ENCODE measurements at places on chromosomes 5 and 9.

DNA sequence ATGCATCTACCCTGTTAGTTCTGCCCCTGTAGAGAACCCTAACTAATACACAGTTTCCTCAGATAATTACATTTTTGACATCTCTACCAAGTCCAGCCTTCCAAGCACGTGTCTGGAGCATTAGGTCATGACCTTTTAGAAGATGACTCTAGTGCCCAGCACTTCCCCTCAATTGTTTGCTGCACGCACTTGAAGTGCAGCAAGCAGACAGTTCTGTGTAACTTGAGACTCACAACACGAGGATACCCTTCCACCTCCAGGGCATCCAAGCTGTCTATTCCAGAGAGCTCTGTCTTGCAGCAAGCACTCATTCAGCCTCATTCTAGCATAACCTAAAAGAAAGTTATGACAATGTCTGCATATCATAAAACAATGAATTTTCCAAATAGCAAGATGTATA is 1410.5 kb upstream of the CDH18 start:
- no peak for DNase-seq

DNA sequence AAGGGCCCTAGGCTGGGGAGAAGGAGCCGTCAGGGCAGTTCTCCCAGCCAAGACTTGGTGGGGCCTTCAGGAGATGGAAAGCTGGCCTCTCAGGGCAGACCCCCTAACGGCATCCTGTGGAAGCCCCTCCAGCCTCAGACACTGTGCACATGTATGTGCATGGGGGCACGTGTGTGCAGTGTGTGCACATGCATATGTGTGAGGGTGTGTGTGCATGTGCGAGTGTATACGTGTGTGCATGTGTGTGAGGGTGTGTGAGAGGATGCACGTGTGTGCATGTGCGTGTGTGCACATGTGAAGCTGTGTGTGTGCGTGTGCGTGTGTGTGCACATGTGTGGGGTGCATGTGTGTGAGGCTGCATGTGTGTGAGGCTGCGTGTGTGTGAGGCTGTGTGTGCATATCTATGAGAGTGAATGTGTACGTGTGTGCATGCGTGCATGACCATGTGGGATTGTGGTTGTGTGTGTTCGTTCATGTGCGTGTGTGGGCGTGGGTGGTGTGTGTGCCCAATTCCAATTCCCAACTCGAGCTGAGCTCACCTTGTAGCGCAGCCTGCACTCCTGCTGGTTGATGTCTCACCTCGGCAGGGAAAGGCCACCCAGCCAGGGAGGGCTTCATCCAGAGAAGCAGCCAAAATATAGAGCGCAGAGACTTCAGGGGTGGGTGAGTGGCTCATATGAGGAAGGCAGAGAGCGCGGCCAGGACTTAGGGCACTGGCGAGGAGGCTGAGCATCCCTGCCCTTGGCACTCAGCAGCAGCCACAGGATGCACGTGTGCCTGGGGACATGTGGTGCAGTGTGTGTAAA is 142.7 kb upstream of the PPP1R26 start:
- no peak for DNase-seq

DNA sequence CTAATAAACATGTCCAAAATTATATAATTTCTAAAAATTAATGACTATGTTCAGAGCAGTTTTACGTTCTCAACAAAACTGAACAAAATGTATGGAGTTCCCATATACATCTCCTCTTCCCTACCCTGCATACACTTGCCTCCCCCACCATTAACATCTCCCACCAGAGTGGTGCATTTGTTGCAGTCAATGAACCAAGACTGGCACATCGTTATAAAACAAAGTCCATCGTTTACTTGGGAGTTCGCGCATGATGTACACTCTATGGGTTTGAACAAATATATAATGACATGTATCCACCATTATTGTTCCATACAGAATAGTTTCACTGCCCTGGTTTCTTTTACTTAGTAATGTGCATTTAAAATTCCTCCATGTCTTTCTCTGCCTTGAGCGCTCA is 130.1 kb downstream of the APBA1 start:
- no peak for DNase-seq

DNA sequence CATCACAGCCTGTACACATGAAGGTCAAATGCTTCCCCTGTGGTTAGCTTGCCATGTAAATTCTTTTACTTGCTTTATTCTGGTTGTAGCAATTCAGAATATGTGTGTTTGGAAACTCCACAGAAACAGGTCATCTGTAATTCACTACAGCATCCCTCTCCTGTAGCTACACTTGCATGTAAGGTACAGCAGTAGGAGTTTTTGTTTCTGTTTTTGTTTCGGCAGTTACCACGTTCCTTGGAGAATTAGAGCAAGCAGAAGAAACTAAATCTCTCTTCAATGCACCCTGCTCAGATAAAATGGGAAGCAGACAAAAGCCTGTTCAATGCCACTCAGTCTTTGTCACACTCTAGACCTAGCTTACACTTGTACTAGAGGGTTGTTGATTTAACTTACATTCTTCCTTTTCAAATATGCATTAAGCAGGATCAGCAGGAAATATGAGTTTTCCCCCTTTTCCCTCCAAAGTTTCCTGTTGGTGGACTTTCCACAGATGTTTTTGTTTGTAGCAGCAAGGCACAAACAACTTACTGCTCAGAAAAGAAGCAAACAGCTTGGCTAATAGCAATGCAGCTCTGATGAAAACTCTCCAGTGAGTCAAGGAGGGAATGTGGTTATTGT is 80.9 kb downstream of the YIPF5 start:
- no peak for DNase-seq

- DNase-seq, result no peak
These were observed 138.2 kb downstream of the ADAMTS16 start for GRCh38 chr5:5278201-5278814.

GRCh38 chr5:94355811-94356210 is 262.6 kb downstream of the KIAA0825 start:
- no peak for DNase-seq

DNA sequence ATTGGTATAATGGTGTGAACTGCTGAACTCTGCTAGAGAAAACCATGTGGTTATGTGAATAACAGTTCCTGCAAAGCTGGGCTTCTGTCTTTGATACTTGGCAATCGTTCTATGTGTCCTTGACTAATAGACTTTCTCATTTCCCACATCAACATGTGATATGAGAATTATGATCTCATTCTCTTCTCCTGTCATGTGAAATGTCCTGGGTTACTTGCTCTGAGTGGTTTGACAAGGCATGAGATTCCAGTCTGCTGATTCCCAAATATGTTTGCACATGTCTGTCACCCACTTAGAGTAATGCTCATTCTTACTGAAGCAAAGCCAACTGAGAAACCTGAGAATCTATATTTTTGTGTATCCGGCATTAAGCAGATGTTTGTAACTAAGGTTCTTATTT is 141.2 kb downstream of the PARP8 start:
- no peak for DNase-seq

- no peak for DNase-seq
These were observed 33.6 kb upstream of the COL5A1 start for GRCh38 chr9:134607971-134608370.

DNA sequence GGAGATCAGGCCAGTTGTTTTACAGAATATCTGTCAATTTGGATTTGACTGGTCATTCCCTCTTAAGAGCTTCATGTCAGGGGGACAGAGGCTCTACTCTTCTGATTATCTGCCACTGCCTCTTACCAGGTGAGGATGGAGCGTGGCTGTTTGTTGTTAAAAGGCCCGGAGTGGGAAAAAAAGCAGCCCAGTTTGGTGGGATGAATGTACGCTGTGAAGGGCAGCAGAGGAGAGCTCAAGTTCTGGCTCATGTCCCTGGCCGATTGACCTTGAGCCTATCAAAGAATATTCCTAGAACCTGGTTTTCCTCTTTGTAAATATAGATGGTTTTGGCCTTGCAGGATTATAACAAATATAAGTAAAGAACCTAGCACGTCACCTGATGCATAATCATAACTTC is 16.3 kb upstream of the SHB start:
- no peak for DNase-seq
